Frontal cortex (tissue), 4 donors: ENCODE measurements at places on chromosomes 3 and 15.

DNA sequence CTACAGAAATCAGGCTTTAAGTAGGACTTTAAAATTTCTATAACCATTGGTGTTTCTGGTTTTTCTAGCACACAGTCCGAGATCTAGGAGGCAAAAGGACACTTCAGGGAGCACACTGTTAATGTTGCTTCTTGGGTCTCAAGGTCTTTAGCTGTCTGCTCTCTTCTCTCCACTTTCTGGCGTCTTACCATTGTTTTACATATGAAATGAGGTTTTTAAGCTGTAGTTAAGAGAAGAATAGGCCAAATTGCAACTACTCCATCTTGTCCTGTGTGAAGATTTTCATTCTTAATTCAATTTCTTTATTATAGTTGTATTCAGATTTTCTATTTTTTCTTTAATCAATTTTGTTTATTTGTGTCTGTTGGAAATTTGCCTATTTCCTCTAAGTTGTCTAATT, 151.4 kb downstream of the WNT7A start:
- no peak for DNase-seq

GRCh38 chr15:50066202-50066601, 52.8 kb downstream of the ATP8B4 start:
- no peak for DNase-seq

DNA sequence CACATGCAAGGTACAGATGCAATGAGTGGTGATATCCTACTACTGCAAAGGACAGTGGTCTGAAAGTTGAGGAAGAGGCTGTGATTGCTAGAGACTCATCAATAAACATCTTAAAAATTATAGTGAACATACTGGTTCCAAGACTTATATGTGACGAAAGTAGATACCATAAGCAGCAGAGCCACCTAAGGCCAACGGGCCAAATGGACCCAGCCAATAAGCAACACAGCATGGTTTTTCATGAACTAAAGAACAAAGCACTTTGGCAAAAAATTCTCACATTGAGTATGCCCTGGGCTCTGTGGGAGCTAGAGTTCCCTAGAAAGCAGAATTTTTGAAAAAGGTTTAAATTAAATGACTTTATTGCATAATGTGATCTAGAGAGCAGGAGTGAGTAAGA, 272.1 kb downstream of the SI start:
- no peak for DNase-seq

- no peak for DNase-seq
Observed at GRCh38 chr3:160434071-160434470, 15.5 kb downstream of the TRIM59 start.

DNA sequence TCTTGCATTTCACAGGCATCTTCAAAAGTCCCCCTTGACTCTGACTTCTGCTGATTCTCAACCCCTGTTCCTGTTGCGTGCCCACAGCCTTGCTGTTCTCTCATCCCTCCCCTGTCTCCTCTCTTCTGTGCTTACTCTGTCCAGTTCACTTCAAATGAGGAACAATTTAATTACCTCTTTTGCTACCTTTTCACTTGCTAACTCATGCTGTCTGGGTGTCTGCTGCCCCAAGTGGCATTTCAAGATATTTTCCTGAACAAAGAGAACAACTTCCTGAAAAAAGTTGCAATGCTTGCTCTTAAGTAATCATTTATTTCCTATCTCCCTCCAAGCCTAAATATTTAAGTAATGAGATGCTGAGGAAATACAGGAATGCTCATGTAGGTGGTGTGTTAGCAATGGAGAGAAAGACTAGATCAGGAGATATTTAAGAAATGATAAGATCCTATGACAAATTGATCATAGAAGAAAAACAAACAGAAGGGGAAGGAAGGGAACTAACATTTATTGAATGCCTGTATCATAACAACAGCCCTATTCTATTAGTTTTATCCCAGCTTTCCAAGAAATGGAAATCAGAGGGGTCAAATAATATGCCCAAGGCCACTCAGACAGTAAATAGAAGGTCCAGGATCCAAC, 42.2 kb downstream of the SV2B start:
- no peak for DNase-seq

DNA sequence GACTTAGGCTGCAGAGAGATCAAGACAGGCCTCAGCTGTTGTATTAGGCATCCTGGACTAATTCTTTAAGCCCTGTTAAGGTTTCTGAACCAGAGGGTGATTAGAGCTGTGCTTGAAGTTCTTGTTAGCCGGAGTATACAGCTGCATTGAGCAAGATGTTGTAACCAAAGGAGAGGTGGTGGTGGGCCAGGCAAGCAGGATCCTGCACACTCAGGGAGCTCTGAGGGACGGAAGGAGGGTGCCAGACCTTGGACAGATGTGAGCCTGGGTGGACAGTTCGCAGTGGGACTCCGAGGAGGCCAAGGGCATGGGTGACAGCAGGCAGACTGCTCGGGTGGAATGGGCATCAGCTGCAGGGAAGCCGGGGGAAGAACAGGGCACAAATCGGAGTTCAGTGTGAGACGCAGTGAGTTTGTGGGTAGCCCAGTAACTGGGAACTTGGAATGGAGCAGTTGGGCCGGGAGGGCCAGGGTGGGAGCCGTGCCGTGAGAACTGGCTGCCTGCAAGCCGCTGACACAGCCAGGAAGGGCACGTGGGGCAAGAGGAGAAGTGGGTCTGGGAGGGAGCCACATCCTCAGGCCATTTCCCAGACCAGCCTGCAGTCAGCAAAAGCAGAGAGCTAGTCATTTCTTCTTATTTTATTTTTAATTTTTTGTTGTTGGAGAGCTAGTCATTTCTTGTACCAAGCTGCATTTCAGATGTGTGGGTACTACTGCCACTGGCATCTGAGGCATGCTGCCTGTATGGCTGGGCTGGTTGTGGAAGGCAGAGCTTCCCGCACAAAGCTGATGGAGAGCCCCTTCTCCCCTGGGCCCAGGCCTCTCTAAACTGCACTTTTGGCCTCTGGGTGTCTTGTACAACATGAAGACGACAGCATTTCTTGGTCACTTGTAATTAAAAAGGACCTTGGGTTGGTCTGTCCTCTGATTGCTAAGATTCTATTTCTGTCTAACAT, 61.0 kb downstream of the PGPEP1L start:
- DNase-seq = peak; percentile 44

GRCh38 chr15:87557881-87558280, 698.7 kb downstream of the NTRK3 start:
- no peak for DNase-seq

DNA sequence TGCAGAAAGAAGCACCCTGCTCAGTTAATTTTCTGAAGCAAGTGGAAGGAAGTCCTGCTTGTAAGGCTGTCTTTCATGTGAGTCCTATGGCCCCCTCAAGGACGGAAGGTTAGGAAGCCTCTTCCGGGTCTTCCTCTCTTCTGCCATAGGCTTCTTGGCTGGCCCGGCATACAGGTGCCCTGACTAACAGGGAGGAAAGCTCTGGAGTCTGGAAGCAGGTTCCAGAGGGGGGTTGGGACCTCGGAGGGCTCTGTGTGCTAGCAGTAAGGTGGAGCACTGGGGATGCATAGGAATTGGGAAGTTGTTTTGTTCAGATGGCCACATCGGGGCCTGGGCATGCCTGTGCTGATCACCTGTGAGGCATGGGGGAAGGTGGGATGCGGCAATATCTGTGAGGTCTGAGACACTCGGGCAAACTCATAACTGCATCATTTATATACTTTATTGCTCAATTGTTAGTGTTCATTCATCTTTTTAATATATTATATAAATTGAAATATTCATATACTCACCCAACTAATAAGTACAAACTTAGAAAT, 49.6 kb downstream of the TRAK1 start:
- no peak for DNase-seq

GRCh38 chr3:36575241-36575640, 189.1 kb downstream of the DCLK3 start:
- no peak for DNase-seq

GRCh38 chr15:57236561-57237300, 139.6 kb upstream of the CGNL1 start:
- DNase-seq = no peak

DNA sequence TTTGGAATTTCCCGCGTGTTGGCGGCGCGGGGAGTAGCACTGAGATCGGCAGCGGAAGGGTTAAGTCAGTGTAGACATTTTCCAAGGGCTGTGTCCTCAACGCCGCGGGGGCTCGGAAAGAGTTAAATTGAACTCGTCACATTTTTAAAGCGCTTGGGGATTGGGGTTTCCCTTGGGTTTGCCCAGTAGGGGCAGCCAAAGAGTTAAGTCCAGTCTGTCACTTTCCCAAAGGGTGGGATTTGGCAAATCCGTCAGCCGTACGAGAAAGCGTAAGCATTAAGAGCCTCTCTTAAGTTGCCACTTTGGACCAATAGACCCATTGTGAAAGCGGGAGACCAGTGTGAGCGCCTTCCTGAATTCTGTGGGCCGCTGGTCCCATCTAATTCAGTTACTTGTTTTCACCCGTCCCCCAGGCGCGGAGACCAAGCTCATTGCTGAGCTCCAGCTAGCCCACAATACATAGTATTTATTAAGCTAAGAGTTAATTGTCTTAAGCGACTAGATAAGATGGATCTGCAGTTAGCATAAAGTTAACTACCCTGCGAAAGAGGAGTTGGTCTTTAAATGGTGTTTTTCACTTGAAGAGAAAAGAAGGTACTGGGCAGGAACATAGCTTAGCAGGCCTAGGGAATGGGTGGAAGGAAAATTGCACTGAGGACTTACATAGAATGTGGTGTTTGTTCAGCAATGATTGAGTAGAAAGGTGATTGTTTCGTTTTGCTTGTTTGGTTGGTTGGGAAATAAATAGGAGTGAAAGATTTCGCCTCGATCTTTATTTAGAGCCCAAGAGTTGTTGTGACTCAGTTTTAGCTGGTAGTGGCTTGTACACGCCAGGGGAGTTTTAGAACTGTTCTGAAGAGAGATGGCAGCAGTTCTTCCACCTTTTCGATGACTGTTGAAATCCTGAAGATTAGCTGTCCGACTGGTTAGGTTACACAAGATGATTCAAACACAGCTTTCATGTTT, 932 bp downstream of the ARL8B start:
- DNase-seq = peak; percentile 56

- no peak for DNase-seq
Observed at GRCh38 chr3:27559835-27560234, 75.7 kb upstream of the SLC4A7 start.

DNA sequence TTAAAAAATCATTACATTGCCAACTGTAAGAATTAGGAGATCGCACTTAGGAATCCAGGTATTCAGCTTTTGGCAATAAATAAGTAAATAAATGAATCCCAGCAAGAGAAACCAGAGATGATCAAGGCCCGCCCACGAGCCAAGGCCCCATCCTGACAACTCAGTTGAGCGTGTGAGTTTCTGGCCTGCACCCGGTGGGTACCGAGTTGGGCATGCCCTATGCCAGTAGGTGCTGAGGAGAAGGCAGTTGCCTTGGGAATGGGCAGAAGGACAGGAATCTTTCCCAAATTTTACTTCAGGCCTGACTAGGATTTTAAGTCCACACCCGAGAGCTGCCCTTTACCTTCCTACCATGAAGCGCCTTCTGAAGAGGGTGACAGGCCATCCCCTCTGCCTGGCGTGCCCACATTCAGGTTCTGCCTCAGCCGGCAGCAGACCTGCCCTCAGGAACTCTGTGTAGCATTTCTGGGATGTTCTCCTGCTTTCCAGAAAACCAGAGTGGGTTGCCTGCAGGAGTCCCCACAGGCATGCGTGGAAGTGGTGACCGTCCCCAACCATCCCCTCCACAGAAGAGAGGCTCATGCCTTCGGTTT, 99.3 kb upstream of the ALDH1A3 start:
- no peak for DNase-seq

DNA sequence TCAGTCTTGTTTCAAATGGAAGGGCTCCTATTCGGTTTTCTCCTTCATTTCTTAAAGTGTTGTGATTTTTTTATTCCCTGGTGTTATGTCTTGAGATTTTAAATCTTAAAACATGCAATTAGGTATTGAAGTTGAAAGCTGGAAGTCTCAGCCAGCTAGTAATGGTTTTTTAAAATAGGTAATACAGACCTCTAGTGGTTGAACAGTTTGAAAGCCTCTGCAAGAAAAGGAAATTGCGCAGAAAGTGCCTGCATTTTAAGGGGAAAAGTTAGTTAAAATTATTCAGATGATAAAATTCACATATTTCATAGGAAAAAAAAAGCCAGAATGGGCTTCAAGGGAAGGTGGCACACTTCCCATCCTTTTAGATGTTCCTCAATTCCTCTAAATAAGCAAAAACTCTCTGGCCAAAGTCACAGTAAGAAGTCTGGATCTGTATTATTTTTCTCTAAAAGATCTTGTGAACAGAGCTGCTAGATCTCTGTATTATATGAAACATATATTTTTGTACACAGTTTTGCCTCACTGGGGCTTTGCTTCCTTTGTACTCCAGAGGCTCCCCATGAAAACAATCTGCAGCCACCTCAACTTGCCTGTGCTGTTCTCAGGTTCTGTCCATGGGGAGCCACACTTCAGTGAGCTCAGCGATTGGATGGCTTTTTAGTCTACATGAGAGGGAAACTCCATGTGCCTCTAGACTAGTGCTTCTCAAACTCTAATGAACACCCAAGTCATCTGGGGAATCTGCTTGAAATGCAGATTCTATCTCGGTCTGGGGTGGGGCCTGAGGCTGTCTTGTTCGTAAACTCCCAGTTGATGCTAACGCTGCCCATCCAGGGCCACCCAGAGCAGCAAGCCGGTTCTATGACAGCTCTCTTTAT, 21.5 kb downstream of the AGTR1 start:
- no peak for DNase-seq

- DNase-seq = no peak
Observed at GRCh38 chr3:156906275-156906674, 80.1 kb downstream of the LEKR1 start.

GRCh38 chr3:195860456-195860855, 47.9 kb downstream of the TNK2 start:
- no peak for DNase-seq

DNA sequence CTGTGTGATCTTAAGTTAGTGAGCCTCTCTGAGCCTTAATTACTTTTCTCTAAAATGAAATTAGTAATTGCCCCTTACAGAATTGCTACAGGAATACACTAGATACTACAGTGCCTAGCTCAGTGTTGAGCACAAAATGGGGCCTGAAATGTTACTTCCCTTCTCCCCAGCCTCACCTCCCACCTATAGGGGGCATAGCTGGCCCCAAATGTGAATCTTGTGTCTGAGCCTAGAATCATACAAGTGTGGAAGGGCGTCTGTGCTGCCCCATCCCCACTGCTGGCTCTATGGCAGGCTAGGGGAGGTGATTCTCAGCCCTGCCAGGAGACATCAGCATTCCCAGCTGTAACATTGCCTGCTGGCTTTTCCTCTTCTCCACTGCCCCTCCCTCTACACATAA, 42.7 kb downstream of the IFT122 start:
- no peak for DNase-seq

DNA sequence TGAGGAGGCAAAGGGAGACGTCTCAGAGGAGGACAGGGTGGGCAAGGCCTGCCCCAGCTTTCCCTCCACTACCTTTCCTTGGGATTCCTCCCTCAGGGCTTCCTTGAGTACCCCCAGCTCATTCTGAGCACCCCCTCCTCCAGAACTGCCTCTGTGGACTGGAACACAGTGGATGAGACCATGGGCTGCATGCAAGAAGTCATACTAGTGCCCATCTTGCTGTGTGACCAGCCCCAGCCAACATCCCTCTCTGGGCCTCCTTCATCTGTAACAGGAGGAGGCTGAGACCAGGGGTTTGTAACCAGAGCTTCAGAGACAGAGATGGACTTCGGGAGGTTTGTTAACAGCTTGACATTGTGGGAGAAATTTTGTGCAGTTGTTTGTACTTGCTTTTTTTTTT, 25.6 kb downstream of the FEM1B start:
- DNase-seq = no peak
